ENCODE measurements at places on chromosomes 13 and 19.

- peak; percentile 32 for DNase-seq
These were observed 928 bp upstream of the PNPLA6 start for GRCh38 chr19:7534531-7535046.

GRCh38 chr19:17266589-17266974 lies 661 bp upstream of the BABAM1 start:
- DNase-seq = no peak

DNA sequence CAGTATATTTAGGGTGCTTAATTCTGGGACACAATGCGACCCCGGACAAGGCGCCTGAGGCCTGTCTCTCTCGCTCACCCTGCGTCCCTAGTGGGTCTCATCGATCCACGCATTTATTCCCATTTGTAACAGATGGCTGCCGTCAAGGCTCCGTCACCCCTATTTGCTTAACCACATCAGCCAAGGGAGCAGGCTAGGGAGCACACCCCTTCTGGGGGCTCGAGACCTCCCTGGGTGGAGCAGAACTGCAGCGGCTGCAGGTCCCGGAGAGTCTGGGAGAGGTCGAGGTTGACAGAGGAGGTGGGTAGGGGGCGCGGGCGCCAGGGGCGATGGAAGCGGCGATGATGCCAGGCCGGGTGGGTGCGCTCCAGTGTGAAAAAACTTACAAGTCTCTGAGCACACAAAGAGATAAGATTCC lies 507 bp downstream of the ALG5 start:
- DNase-seq = peak; percentile 9

DNA sequence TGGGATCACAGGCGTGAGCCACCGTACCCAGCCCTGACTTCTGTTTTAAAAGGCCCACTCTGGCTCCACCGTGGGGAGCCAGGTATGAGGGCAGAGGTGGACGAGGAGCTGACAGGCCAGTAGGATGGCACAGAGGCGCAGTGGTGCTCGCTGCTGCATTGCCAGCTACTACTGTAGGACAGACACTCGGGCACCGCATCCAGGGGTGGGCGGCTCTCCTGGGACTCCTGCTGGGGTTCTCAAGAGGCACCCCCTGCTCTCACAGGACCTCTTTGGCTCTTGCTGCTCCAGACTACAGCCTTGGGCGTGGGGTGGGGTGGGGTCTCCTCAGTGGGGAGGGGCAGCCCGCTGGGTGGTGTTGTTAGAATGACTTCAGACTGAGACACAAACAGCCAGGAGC lies 53.4 kb downstream of the LATS2 start:
- DNase-seq = no peak

- DNase-seq = no peak
These were observed 61.3 kb downstream of the TNFRSF19 start for GRCh38 chr13:23631311-23632047.

DNA sequence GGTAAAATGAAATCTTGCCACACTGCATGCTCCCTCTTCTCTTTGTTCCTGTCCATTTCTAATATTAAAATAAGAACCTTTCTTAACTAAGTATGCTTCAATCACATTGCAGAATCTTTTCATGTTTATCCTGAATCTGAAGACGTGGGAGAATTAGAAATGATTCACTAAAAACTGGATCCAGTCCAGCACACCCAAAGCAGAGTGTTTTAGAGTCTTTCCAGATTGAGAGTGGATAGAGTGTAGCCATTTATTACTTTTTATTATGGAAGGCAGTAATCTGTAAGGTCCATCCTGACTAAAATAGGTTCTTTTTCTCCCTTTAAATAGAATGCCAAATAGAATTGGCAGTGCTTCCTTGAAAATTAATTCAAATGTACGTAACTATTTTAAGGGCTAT lies 453.5 kb downstream of the TDRD3 start:
- no peak for DNase-seq

GRCh38 chr13:28245465-28245864 lies 107.1 kb downstream of the PAN3 start:
- DNase-seq = no peak

- no peak for DNase-seq
These were observed 68.2 kb downstream of the ZNF100 start for GRCh38 chr19:21699197-21699596.

GRCh38 chr19:45099467-45100191 lies 6.7 kb downstream of the PPP1R37 start:
- DNase-seq = no peak

DNA sequence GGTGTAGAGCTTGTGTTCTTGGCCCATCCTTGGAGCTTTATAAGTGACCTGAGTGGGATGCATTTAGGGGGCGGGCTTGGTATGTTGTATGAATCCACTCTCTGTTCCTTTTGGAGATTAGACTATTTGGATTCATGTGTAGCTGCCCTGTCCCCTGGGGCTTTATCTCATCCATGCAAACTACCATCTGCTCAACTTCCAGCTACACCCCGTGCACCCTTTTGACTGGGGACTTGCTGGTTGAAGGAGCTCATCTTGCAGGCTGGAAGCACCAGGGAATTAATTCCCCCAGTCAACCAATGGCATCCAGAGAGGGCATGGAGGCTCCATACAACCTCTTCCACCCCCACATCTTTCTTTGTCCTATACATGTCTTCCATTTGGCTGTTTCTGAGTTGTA lies 6.1 kb downstream of the CLEC4M start:
- DNase-seq = no peak

DNA sequence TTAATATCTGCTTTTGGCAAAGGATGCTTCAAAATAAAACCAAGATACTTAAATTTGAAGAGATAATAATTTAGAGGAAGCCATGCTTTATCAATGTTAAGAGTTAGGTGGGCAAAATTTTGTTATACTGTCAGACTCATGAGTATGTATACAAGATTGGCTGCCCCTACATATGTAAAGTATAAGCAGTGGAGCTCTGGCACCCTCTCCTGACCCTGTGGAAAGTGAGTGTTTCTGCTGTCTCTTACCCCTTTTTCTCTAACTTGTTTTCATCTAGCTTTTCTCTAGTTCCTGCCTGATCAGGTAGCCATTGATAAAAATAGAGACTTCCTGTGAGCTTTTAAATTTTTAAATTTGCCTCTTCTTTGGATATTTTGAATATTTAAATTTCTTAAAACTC lies 710.9 kb upstream of the SPRY2 start:
- no peak for DNase-seq

- no peak for DNase-seq
These were observed 24.5 kb downstream of the CEACAM16 start for GRCh38 chr19:44723299-44723951.

DNA sequence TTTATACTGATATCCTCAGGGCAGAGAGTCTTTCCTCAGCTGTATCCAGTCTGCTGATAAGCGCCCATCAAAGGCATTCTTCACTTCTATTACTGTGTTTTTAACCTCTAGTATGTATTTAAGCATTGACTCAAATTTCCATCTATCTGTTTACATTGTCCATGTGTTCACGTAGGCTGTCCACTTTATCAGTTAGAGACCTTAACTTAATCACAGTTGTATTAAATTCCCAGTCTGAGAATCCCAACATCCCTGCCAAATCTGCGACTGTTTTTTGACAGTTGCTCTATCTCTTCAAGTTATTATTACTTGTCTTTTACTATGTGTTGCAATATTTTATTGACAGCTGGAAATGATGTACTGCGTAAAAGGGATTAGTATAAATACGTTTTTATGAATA lies 1613.7 kb upstream of the MIR17HG start:
- DNase-seq = no peak

DNA sequence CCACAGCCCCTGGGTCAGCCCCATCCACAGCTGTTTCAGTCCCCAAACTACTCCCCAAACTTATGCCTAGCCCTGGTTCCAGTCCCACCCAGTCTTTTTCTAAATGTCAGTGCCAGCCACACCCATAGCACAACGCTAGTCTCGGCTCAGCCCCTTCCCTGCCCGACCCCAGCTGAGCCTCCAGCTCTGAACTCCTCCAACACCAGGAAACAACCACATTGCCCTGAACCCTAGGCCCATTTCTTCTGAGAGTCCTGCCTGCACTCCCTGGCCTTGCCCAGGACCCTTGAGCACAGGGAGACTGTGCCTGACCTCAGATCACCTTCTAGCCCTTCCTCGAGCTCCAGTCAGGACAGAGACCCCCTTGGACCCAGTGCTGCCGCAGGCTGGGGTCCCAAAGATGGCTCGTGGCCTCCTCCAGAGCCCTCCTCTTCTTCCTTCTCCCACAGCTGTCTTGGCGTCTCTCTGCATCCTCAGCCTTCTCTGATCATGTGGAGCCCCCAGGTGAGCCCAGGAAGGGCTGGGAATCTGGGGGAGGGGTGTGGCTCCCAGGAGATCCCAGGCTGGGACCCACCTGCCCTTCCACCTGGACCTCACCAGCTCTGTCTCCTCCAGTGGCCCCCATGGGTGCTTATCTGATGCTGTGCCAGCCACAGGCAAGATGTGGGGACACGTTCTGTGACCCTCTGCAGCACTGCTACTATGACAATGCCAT lies 33.0 kb upstream of the IGFL1 start:
- no peak for DNase-seq

DNA sequence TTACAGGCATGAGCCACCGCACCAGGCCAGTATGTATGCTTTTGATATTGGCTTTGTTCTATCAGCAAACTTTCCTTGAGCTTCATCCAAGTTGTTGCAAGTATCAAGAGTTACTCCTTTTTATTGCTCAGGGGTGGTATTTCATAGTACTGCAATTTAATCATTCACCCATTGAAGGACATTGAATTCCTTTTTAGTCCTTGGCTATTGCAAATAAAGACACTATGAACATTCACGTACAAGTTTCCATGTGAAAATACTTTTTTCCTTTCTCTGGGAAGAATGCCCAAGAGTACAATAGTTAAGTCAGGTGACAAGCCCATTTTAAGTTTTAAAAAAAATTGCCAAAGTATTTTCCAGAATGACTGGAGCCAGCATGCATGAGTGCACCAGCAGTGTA lies 20.4 kb downstream of the CEACAM3 start:
- no peak for DNase-seq

- no peak for DNase-seq
These were observed 190.2 kb downstream of the GPC6 start for GRCh38 chr13:93416736-93417355.

- DNase-seq = no peak
These were observed 36.7 kb upstream of the RBM26 start for GRCh38 chr13:79442706-79443105.

- no peak for DNase-seq
These were observed 18.6 kb upstream of the INSR start for GRCh38 chr19:7312816-7313215.

DNA sequence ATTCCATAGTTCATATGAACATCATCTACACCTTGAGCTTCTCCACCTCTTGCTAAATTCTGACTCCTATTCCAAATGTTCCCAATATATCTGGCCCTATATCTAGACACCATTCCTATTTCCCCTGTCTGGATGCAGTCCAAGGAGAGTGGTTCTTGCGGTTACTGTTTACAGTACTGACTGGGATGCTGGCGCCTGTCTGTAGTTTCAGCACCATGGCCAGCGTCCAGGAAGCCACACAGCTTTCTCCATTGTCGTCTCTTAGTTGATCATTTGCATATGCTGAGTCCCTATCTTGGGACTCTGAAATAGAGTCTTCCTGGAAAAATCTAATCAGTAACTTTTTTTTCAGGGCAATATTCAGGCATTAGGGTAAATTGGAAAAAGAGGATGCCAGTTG lies 14.9 kb downstream of the LAIR2 start:
- peak; percentile 25 for DNase-seq

DNA sequence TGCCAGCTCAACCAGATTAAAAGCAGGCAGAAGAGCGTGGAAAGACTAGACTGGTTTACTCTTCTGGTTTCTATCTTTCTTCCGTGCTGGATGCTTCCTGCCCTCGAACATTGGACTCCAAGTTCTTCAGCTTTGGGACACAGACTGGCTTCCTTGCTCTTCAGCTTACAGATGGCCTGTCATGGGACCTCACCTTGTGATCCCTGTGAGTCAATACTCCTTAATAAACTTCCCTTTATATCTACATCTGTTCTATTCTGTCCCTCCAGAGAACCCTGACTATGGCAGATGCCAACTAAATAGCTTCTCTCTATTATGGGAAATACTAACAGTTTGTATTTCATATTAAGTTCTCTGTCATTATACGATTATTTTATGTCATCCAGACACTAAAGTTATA lies 609.1 kb downstream of the LMO7 start:
- DNase-seq = no peak

DNA sequence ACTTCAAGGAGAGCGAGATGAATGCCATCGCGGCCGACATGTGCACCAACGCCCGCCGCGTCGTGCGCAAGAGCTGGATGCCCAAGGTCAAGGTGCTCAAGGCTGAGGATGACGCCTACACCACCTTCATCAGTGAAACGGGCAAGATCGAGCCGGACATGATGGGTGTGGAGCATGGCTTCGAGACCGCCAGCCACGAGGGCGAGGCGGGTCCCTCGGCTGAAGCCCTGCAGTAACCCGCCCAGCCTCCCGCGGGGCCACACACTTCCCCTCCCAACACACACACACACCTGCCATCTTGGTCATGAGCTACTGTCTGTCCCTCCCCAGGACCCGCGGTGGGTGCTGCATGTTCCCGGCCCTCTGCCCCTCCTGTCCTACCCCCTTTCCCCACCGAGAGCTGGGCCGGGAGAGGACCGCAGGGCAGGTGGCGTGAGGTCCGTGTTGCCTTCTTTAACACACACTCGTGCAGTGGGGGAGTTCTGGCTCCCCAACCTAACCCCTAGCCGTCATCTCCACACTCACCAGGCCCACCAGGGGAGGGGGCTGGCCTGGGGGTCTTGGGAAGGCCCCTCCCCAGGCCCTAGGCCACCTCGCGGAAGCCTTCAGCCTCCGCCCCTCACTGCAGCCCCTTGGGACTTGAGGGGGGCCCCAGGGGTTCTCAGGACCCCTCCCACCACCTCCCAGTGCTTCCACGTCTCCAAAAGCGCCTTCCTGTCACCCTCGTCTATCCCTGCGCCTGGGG lies 11.8 kb downstream of the STX10 start:
- DNase-seq = no peak

DNA sequence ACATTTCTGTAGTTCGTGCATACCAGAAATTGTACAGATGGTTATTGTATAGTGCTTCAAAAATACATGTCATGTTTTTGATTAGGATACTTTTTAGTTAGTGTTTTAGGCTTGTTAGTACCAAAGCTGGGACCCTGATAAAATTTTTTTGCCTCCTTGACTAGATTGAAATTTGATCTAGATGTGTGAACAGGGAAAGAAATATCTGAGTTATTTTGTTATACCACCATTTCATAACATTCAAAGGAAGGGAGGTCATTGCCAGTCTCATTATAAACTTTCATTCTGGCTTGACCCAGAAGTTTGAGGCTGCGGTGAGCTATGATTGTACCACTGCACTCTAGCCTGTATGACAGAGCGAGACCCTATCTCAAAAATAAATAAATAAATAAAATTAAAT lies 9.0 kb downstream of the LMO7 start:
- no peak for DNase-seq

- no peak for DNase-seq
These were observed 9.4 kb downstream of the SCGB2B2 start for GRCh38 chr19:34667349-34668076.

DNA sequence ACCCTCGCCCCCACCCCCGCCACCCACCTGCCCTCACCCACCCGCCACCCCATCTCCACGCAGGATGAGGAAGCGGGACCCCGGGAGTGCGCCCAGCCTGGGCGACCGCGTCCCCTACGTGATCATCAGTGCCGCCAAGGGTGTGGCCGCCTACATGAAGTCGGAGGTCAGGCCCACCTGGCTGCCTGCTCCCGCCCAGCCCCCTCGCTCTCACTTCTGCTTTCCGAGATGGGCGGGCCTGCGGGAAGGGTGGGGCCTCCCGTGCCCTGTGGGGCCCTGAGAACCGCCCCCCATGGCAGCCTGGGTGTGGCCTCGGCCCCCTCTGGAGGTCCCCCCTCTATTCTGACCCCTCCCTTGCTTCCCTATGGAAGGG lies 3.1 kb upstream of the SPIB start:
- no peak for DNase-seq
